ENCODE measurements at places on chromosomes 12 and 14. TPM values are rescaled to one million over a fixed set of nuclear protein-coding genes. Genes with fewer than 3 reads are reported as not detected.

- DNase-seq = no peak
Measured at GRCh38 chr12:59973515-59973914, 377.7 kb downstream of the SLC16A7 start.

DNA sequence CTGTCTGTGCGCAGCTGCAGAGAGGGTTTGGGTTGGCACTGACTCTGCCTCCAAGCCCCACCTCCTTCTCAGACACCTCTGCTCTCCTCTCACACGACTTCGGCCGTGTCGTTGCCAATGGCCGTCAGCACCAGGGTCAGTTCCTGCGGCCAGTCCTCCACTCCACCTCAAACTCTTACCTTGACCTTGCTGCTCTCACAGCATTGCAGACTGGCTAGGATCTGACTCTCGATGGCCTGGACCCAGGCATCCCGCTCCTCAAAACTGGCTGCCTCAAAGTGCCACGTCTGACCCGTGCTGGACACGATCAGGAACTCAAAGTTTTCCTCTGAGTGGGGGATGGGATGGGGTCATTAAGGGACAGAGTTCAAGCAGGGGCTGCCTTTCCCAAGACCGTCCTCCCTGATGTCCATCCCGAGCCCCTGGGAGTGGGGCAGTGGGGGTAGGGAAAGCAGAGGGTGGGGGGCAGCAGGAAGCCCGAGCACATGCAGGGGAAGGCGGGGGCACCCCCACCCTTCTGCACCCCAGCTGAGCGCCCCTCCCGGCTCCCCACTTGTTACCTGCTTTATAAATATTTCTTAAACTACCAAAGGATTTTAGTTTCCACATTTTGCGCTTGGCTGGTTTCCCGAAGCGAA lies 10.7 kb downstream of the AGAP2 start:
- DNase-seq = no peak

GRCh38 chr14:64503434-64504309 lies at the start of gene ZBTB25:
ZBTB25 (minus strand) TSS chr14:64503838; CDS start chr14:64490533, 13,305 bp downstream.
- peak; percentile 98 for DNase-seq

DNA sequence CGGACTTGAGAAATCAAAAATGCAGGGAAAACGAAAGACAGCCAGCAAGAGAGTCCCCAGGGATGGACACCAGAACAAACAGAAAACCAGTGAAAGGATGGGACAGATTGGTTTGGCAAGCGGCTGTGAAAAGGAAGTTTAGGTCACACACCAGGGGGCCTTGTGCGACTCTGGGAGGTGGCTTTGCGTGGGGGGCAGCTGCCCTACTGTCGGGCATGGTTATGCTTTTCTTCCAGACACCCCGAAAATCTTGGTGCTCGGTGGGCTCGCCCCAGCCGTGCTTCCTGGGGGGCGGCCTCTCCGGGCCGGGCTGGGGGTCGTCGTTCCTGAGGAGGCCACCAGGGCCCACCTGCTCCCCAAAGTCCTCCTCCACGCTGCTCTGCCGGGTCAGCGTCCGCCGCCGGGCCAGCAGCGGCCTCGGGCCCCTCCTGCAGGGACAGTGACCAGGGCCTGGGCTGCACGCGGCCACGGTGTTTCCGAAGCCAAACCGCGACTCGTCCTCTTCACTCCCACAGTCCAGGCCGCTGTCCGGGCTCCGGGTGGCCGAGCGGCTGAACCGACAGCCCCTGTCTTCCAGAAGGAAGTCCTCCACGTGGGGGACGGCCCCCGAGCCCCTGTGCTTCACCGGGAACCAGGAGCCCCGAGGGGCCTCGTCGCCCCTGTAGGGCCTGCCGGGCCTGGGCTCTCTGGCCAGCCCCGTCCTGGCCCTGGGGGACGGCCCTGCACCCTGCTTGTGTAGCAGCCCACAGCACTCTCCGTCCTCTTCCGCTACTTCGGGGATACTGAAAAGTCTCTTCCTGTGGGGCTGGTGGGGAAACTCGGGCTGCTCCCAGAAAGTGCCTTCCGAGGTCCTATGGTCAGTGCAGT lies 86.5 kb downstream of the PIWIL1 start:
- no peak for DNase-seq

DNA sequence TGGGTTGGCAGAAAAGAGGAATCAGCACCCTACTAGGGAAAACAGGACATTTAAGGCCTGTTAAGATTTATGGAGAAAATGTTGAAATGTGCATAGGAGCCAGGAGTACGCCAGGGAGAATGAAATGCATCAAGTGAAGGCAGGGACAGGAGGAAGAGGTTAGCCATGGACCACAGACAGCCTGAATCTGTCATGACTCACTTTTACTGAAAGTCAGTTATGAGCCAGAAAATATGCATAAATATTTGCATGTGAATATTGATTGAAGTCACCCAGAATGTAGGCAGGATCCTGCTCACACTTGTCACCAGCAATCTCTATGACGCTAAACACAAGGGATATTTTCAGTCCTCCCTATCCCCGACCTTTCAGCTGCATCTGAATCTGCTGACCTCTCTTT lies 25.1 kb upstream of the CDK17 start:
- peak; percentile 91 for DNase-seq

PNMA1 gene
- polyA plus RNA-seq = 31.1 TPM

GRCh38 chr12:58459191-58459590 lies 461.1 kb downstream of the LRIG3 start:
- no peak for DNase-seq

GRCh38 chr12:122182887-122183587 lies at the start of gene LRRC43:
LRRC43 (plus strand) TSS chr12:122183123; CDS start chr12:122183145, 22 bp downstream.
- DNase-seq = peak; percentile 64

DNA sequence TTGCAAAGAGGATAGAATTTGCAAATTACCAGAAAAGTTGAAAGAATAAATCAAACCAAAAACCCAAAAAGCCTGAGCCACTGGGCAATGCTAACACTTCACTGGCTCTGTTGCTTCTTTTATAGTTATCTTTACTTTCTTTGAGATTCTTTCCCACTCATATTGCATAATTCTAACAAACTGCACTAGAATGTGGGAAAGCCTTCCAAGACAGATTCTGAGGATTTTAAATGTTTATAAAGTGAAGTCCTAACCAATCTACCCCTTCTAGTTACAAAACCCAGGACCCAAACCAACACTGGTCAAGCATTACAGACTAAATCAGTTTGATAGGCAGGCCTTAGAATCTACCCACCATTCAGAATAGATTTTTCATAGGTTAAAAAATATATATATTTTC lies 150.9 kb downstream of the MED13L start:
- DNase-seq = no peak

LUM gene
- 806 TPM for polyA plus RNA-seq

DNA sequence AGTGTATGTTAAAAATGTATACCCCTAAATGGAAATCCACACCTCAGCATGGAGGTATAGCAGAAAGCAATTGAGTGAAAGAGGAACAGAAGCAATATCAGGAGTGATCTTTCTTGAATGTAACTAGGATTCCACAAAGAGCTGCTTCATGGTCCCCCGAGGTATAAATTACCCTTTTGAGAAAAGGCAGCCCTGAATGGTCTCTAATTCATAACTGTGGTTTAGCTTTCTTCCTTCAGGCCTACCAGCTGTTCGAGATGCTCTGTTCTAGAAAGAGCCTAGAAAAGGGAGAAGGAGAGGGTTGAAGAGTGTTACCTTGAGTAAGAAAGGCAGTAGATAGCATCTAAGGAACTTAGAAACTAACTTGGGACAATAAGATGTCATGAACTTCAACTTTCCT lies 42.9 kb upstream of the CSRNP2 start:
- DNase-seq = no peak

DNA sequence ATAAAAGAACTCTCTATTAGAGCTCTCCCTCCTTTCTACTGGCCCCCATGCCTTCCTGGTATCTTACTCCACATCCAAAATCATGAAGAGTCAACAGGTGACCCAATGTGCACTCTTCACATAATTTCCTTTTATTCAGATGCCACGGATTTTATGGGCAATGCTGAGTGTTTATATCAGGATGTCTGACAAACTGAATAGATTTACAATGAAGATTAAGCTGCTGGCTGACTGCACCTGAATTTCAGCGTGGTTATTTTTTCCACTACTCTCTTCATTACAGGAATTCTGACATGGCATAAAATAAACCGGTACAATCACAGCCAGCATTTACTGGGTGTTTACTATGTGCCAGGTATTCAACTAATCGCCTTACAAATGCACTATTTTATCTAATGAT lies 29.4 kb upstream of the CERS5 start:
- DNase-seq = no peak

All from muscle of back (tissue), 13 donors.